ENCODE measurements at places on chromosomes 7 and 10. TPM values are rescaled to one million over a fixed set of nuclear protein-coding genes. Genes with fewer than 3 reads are reported as not detected.
A peak's percentile ranks its signal among the peaks of the same experiment; 100 is the strongest.

DNA sequence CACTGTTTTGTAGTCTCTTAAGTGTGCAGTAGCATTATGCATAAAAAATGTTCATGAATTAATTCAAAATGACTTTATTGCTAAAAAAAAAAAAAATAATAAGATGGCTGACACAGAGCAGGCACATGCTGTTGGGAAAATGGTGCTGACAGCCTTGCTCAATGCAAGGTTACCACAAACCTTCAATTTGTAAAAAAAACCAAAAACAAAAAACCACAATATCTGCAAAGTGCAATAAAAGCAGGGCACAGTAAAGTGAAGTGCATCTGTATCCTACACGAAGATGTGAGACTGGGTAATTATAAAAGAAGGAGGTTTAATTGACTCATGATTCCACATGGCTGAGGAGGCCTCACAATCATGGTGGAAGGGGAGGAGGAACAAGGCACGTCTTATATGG is 185.8 kb downstream of the USP6NL start:
- no peak for DNase-seq

- DNase-seq = no peak
Observed at GRCh38 chr10:110511734-110512449, 14.2 kb downstream of the DUSP5 start.

Gene GRM3
- total RNA-seq = 3.4 TPM

- DNase-seq = no peak
Observed at GRCh38 chr7:123939784-123940183, 14.7 kb downstream of the SPAM1 start.

GRCh38 chr10:49368256-49368655 is 27.6 kb downstream of the DRGX start:
- no peak for DNase-seq

- no peak for DNase-seq
Observed at GRCh38 chr7:159237022-159237653, 92.5 kb upstream of the VIPR2 start.

DNA sequence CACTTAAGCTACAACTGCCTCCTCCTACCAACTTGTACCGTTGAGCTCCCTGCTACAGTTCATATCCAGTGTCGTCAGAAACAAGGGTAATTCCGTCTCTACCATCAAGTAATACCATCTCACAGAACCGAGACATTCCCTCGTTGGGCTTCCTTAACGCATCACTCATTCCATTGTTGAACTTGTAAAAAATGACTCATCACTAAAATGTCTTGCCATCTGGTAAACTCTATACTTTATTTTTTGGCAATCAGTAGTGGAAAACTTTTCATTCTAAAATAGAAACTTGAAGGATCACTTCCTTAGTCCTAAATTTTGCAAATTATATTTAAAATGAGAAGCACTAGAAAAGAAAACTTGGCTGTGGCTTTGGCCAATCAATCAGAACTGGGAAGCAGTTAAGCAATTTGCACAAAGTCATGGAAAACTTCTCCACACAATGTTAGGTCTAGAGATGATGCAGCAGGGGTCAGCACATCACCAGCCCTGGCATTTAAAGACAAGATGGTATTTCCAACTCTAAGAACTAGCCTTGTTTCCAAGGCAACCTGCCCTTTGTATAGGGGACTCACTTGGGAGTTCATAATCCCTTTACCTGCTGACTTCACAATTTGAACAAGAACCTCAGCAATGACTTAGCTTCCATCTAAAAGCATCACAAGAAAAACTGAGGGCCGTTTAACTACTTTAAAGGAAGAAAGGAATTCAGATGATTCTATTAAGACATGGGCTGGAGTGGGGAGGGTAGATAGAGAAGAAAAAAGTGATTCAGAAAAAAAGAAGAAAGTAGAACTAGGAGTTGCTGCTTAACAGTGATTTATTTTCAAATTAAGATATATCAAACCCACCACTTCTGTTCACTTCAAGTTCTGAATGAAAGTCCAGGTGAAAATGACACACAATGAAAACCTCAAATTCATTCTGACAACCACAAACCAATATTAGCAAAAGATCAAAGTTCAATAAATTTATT is 288.1 kb downstream of the PARD3 start:
- peak; percentile 59 for DNase-seq

GRCh38 chr10:79491143-79491835 is 21.0 kb upstream of the EIF5AL1 start:
- no peak for DNase-seq

Gene VAX1
- not detected for total RNA-seq

Gene ZNF107
- 31.0 TPM for total RNA-seq

DNA sequence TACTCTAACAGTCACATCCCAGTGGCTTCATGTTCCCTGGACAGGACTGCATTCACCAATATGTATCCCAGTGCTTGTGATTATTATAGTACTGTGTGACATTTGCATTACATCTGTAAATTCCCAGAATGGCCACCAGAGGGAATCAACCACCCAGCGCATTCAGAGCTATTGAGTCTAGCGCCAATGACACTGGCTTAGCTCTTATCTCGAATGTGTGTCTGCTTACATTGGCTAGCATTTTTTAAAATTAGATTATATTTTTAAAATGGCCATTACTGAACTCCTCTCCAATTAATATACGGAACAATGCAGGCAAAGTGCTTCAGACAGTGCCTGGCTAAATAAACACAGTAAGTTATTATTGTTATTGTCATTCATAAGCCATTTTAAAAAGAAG is 36.3 kb downstream of the TRIL start:
- no peak for DNase-seq

DNA sequence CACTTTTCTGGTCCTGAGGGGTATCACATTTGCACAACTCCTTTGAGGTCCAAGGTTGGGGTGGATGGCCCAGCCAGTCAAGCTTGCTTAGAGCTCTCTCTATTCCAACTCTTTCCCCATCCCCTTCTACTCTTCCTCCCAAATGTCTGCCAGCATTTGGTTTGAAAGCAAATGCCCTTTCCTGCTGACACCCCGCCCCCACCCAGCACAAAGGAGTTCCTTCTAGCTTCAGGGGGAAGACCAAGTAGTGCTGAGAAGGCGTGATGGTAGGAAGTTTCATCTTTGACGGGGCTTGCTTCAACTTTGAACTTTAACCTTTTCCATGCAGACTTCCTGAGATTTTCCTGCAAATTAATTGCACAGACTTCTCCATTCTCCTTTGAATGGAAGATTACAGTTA is 137.5 kb upstream of the TCF7L2 start:
- no peak for DNase-seq

DNA sequence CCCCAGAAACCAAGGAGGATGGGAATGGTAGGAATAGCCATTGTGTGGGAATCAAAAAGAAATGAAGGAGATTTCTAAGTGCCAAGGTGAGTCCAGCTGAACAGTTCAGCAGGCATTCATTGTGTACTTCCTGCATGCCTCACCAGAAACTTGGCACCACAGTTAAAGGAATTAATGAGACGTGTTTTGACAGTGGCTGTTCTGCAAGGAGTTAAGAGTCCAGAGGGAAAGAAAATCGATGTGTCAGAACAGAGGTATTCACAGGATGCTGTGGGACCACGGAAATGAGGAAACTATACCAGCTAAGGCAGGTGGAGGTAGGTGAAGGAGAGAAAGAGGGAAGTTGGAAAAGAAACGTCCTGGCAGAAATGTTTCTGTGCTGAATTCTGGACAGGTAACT is 78.1 kb downstream of the PRKCQ start:
- DNase-seq = no peak

DNA sequence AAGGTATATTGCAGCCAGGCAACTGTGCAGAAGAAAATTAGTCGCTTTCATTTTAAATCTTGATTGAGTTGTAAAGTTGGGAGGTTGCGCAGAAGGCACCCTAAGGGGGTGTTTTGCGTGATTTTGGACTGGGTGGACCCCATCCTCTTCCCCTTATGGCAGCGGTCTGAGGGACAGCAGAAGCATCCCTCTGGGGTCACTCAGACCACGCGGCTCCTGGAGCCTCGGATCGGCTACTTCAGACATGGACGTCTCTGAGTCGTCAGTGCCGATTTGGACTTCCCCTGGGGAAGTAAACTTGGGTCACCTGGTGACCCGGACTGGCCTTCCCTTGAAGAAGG is 639.0 kb upstream of the DPP6 start:
- DNase-seq = no peak

DNA sequence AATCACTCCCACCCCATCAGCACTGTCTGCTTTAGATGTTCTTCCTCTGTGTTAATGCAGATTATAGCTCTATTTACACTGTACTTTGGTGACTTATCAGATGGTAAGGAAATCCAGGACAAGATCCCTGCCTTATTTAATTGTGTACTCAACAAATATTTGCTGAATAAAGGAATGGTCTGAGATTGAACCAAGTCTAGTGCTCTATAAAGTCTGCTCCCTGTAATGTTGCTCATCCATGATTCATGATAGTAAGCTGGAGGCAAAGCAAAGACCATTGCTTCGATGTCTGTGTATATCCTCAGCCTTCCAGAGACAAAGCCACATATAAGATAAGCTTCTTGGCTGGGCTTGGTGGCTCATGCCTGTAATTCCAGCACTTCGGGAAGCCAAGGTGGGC is 33.5 kb downstream of the PLCE1 start:
- DNase-seq = no peak

GRCh38 chr10:93945819-93946218 is 47.9 kb upstream of the PLCE1 start:
- DNase-seq = no peak

DNA sequence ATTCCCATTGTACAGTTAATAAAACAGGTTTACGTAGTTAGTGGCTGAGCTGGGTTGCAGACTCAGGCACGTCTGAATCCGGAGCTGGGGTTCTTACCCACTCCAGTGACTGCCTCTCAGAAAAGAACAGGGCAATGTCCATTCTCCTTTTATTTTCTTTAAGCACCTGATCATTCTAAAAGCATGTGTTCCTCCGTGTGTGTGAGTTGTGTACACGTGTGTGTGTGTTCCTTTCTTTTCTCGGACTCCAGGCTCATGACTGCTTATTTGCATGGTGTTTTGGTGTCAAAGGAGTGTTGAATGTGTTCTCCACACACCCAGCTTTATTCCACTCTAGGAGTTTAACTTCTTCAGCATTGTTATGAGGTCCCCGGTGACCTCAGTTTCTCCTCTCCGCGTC is 260.1 kb downstream of the SNX10 start:
- no peak for DNase-seq

DNA sequence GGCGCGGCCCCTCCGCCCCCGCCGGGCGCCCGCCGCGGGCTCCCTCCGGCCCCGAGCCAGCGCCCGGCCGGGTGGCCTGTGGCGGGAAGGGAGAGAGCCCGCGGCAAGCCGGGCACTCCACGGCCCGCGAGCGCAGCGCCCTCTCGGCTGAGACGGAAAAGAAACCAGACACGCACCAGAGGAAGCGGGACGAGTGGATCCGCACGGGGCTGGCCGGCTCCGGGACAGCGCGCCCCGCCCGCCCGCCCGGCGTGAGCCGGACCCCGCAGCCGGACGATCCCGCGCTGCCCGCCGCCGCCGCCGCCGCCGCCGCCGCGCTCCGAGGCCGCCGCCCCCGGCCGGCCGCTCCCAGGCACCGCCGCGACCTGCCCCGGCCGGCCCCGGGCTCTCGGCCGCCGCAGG is 300 bp downstream of the ARHGAP21 start:
- no peak for DNase-seq

Gene ADIRF
- not detected for total RNA-seq

Gene PTF1A
- total RNA-seq = not detected

- DNase-seq = peak; percentile 46
Observed at GRCh38 chr7:123594813-123595241, 6.8 kb upstream of the ASB15 start.

- no peak for DNase-seq
Observed at GRCh38 chr7:135204876-135205275, 6.5 kb downstream of the WDR91 start.

- DNase-seq = no peak
Observed at GRCh38 chr7:2070151-2070763, 162.5 kb downstream of the MAD1L1 start.

GRCh38 chr7:73517241-73517995 is 4.7 kb downstream of the BAZ1B start:
- DNase-seq = no peak

Gene TRIM50
- total RNA-seq = not detected

Gene GNB2
- 157 TPM for total RNA-seq

Gene PNLIPRP1
- not detected for total RNA-seq

DNA sequence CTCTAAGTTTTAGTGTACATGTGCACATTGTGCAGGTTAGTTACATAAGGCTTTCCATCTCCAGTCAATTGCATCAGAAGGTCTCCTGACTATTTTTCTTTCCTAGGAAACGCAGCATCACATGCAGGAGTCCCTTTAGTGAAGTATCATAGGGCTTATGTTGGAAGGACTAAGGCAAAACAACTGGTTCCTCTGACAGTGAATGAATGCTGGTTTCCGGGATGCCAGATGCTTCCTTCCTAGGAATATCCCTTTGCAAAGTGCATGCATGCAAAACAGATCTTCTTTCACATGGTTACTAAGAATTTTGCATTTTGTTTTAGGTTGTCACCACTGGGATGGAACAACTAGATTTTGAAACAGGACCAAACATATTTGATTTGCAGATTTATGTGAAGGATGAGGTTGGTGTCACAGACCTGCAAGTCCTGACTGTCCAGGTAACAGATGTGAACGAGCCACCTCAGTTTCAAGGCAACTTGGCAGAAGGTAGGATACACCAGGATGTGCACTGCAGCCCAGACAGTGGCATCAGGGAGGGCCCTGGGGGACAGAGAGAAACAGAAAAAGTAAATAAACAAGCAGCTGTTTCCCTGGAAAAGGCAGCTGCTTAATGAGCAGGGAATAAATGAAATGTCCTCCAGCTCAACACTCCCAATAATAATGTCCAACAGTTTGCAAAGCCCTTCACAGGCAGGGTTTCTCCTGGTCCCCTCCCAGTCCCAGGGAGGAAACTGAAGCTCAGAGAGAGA is 17.8 kb downstream of the CDHR3 start:
- no peak for DNase-seq

- DNase-seq = no peak
Observed at GRCh38 chr10:114648368-114648767, 9.7 kb downstream of the ABLIM1 start.

Gene ASB15
- not detected for total RNA-seq

DNA sequence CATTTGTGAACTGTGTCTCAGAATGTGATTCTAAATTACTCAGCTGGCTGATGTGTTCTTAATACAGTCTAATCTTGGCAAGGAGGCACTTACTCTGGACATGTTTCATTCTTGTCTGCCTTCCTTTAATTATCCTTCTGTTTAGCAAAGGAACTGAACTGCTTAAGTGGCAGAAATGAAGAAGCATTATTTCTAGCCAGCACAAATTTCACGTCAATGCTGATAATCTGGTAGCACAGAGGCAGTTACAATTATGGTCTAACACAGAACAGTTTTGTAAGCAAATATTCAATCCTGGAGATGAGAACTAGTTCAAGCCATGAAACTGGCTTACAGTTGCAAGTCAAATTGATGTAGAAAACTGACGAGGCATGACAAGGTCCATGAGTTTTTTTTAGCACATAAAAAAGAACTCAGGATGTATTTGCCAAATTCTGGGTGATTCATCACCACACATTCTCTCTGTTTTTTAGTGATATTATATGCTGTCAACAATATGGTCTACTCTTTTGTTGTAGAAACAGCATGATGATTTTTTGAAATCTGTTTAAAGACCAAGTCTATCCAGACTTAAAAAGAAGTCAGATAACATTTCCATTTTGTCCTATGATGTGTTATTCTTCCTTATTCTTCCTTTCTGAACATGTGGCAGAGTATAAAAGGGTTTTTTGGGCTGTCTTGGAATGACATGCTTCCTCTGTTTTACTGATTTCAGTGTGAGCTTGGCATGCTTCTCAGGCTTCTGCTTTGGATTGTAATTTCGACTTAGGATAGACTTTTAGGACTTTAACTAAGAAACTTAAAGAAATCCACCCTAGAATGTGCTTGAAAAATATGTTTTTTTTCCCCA is 154.8 kb downstream of the DNAJB9 start:
- no peak for DNase-seq

Gene JCAD
- total RNA-seq = 5.2 TPM

Gene NPFFR1
- 0.06 TPM for total RNA-seq

Gene HGF
- 0.15 TPM for total RNA-seq

Gene IMMP2L
- 10.1 TPM for total RNA-seq
